ENCODE measurements at places on chromosomes 11 and 22.

DNA sequence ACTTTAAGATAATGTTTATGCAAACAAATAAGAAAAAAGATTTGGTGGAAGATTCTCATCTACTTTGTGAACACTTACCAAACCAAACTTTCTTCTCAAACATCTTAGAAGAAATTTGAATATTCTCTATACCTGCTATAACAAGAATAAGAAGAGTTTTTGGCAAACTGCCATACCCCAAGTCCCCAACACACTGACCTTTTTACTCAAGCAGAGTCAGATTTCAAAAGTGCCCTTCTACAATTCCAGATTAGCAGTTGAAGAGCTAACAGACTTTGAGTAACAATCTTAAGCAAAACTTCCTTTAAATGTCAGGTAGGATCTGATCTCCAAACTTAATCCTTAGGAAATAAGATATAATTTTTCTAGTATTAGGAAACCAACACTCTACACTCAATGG is 33.9 kb downstream of the TSG101 start:
- DNase-seq: no peak

GRCh38 chr11:36132940-36133339 is 156.3 kb downstream of the COMMD9 start:
- no peak for DNase-seq

DNA sequence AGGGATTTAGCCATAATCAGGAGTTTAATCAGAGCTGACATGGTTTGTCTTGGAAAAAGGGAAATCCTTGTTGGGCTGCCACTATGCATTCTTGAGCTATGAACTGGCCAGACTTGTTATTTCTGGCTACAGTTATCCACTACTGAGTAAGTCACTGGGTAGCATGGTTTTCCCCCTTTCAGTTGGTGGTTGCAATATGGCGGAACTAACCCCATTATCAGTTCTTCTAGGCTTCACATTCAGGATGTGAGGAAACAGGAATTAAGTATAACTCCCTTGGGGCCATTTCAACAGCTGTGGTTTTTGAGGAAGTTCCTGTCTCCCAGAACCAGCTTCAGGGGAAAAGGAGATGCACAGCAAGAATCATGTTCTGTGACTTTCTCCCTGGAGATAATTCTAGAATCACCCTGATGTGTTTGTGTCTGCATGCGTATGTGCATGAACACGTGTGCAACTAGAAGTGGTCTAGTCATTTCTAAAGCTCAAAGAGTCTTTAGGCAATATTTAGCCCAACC is 103.0 kb upstream of the CD44 start:
- DNase-seq: peak; percentile 85

- DNase-seq: peak; percentile 41
These were observed 153.9 kb upstream of the ZC3H12C start for GRCh38 chr11:109939166-109939810.

GRCh38 chr22:30650508-30651116 is 15.0 kb downstream of the SLC35E4 start:
- no peak for DNase-seq

- DNase-seq: no peak
These were observed 676.0 kb downstream of the NTM start for GRCh38 chr11:132046288-132046865.

DNA sequence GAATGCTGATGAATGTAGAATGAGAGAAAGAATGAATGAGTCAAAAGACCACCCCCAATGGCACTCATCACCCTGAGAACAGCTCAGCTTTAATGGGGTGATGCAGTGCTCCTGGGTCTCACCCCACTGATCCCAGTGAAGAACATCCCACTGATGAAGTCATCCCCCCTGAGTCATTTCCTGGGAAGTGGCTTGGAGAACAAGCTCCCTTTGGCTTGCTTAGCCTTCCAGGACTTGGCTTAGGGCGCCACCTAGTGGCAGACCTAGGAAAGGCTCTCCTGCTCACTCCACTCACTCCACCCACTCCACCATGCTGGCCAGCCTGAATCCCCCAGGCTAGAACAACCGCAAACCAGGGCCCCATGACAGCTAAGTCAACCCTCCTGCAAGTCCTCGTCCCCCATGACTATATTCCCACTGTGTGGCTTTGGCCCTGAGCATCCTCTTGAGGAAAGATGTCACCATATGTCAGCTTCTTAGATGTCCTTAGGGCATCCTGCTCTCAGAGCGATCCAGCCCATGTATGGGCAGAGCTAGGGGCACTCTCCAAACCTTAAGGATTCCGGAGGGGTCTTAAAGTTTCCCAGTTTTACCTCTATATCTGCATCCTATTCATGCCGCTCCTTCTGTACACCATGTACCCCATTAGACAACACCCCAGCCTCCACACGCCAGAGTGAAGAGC is 17.8 kb upstream of the TMPRSS13 start:
- DNase-seq: peak; percentile 70

DNA sequence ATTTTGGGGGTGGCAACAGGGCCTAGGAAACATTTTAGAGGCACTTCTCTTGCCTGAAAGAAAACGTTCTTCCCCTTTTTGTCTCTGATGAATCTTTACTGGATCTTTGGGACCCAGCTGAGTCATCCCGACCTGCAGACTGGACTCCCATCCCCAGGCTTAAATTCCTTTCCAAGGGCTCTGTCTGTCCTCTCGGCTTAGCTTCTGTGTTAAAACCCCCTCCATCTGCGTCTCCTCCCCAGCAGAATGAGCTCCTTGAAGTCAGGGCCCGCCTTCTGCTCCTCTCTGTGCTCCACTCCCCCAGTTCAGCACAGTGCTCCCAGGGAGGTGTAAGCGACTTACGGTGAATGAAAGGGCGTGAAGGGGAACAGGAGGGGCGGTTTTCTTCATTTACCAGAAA is 895 bp upstream of the DAGLA start:
- no peak for DNase-seq

DNA sequence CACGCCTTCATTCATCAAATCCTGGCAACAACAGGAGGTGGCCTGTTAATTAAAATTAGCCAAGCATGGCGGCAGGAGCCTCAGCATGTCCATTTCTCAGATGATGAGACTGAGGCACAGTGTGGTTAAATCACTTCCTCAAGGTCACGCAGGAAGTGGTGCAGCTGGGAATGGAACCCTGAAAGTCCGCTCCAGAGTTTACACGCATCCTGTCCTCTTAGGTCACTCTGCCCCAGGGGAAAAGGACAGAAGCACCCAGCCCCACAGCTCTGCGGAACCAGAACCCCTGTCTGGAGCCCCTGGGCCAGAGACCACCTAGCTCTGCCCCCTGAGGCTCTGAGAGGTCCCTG is 19.6 kb downstream of the RPL3 start:
- no peak for DNase-seq

DNA sequence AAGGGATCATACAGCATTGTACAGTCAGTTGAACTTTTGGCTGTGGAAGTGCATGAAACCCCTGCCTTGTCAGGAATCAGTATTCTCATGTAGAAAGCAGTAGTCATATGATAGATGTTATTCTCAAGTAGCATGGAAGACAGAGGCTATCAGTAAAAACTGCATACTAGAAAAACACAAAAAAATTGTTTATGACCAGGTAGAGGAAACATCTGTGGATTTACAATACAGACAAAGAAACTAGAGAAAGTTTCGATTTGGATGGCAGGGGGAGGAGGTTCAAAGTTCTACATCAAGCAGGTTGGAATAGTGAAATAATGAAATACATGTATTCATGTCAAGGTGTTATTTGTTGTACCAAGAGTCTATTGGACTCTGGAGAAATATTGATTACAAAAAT is 212.3 kb upstream of the DDI1 start:
- DNase-seq: no peak

- no peak for DNase-seq
These were observed 14.4 kb downstream of the USH1C start for GRCh38 chr11:17529844-17530185.

GRCh38 chr11:6482441-6482840 is 1.1 kb downstream of the TIMM10B start:
- DNase-seq: no peak

DNA sequence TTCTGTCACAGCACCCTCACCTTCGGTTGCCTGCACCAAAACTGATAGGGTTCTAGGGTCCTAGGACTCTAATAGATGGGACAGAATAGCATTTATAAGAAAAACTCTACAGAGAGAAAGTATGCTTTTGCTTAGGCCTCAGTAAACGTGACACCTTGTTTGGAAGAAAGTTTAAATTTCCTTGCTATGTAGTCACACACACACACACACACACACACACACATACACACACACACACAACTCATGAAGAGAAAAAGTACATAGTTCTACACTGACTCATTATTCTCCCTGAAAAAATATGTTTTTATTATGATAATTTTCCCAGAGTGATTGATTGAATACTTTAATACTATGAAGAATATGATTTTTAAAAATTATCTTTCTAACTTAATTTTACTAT is 220.8 kb upstream of the SNX19 start:
- DNase-seq: no peak

GRCh38 chr11:79419120-79419519 is 21.7 kb downstream of the TENM4 start:
- DNase-seq: no peak

DNA sequence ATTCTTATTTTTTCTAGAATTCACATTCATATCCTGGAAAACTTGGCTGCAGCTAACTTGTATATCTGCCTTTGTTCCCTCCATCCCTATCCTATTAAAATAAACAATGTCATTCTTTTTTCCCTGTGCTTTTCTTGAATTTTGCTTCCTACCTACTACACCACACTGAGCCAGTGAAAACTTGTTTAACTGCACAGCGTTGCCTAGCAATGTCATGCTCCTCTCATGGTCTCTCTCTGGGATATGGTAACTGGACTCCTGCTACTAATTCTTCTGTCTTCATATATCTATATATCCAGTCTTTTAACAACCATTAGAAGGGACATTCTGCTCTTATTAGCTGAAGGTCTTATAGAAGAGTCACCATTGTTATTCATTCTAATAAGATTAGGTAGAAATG is 434.4 kb downstream of the METTL15 start:
- no peak for DNase-seq

DNA sequence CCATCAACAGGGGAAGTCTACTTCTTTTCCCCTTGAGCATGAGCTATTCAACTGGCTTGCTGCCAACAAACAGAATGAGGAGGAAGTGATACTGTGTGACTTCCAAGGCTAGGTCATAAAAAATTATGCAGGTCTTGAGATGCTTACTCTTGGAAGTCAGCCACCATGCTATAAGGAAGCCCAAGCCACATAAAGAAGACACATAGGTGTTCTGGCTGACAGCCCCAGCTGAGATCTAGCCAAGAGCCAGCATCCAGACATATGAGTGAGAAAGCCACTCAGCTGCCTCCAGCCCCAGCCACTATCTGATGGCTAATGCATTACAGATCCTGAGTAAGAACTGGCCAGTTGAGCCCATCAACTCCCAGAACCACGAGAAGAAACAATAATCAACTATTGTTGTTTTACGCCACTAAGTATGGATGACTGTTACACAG is 31.0 kb upstream of the PPP2R1B start:
- no peak for DNase-seq

DNA sequence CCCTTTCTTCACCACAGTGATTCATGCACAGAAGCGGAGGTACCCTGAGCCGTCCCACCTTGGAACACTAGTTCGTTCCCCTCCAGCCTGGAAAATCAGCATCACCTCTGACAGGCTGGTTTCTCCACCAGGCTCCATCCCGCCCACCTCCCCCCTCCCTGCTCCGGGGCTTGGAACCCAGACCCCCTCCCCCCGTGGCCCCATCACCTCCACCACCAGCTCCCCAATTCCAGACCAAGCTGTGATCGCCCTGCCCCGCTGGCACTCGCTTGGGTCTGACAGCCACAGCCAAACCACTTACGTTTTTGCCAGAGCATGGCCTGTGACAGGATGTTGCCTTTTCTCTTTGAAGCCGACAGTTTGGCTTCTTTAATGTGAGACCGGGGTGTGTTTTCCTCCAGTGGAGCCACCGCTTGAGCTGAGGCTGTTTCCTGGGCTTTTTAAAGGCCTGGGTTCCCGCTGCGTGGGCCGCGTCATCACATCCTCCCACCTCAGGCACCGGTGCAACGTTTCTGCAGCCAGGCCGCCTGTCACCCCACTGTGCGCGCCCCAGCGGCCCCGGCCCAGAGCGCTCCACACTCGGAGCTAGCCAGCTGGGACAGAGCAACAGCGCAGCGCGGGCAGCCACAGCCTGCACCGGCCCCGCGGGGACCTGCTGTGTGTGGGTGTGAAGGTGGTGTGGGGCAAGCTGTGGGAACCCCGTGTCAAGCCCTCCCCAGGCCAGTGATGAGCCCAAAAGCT is at the start of gene POU2AF1:
POU2AF1 (minus strand) TSS at position 415 of the 741 bp plus-strand sequence; CDS start at position 317, 98 bp downstream.
- peak; percentile 1 for DNase-seq

- no peak for DNase-seq
These were observed 536 bp downstream of the YWHAH start for GRCh38 chr22:31944700-31945442.

DNA sequence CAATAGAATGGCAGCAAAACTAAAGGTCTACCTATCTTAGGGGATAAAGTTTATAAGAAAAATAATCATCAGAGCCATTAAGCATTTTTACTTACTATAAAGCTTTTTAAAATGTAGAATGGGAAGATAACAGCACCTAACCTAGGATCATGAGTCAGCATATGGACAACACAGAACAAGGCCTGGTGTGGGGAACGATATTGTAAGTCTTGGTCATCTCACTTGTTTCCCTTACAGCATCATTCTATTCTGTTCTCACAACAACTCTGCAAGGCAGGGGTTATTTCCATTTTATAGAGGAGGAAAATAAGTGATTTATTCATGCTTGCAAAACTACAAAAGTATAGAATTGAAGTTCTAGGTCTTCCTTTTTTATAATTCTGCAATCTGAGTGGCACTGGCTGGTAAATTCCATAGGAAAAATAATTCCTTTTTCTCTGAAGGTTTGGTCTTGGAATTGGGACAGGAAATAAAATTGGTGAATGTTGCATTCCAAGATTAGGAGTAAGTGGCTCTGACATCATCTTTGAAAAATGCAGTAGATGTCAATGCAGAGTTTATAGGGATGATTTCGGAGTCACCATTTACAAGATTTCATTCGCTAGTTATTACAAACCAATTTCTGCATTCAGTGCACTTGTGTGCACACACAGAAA is 423.0 kb downstream of the DYNC2H1 start:
- peak; percentile 23 for DNase-seq

GRCh38 chr11:62143727-62144126 is 19.9 kb downstream of the INCENP start:
- no peak for DNase-seq

DNA sequence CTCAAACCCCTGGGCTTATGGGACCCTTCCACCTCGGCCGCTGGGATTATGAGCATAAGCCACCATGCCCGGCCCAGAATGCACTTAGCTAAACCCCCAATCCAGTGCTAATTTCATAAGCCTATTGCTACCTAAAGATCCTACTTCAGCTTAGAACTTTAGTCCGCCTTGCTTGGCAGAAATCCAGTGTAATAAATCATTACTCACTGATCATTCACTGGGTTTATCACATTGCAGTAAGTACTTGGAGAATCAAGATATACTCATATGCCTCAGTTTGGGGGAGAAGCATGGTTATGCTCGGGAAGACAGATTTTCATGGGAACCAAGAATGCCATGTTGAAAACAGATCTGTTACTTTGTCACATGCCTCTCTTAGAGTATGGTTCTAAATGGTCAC is 3.8 kb upstream of the TBRG1 start:
- no peak for DNase-seq

- DNase-seq: no peak
These were observed 177.4 kb downstream of the DSCAML1 start for GRCh38 chr11:117619661-117620060.
